GM04504 (cell line): ENCODE measurements at places on chromosomes 7 and 10.

- no peak for DNase-seq
Observed at GRCh38 chr10:33098951-33099663, 141.1 kb upstream of the ITGB1 start.

DNA sequence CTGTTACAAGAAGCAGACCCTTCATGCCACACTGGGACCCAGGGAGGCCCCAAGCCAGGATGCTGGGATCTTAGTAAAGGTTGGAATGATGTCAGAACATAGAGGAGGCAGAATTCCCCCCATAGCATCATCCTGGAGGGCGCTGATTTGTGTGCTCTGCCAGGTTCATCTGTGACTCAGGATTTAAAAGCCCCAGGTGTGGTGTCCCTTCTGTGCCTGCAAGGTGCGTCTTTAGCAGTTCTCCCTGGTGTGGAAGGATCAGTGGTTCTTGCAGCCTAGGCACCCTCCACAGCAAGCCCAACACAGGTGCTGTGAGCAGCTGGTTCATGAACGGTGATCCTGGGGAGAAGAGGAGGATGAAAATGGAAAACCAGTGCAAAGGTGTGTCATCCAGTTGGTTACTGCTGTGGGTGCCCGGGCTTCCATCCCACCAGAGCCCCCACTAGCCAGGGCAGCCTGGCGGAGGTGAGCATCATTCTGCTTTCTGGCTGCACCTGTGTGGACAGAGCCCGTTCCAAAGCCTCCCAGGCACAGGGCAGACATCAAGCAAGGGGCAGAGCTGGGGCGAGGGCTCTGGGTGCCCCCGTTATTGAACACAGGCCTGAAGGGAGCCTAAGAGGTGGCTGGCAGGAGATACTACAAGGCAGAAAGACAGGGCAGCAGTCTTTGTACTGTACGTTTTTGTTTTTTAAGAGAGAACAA is 49.5 kb downstream of the IKZF1 start:
- DNase-seq = no peak

DNA sequence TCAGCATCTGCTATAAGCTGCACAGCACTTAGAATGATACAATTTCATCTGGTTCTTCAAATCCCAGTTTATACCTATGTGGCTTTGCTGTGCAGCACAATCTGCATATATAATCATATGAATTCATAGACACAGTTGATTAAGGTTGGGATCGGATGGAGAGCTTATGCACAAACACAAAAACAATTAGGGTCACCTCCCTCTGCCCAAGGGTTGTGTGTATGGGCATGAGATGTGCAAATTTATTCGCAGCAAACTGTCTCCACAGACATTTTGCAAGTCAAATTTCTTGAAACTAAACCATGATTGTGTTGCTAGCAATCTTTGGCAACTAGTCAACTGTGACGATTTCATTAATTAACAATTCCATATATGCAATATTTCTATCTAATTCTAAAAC is 955.7 kb downstream of the SORCS3 start:
- no peak for DNase-seq

DNA sequence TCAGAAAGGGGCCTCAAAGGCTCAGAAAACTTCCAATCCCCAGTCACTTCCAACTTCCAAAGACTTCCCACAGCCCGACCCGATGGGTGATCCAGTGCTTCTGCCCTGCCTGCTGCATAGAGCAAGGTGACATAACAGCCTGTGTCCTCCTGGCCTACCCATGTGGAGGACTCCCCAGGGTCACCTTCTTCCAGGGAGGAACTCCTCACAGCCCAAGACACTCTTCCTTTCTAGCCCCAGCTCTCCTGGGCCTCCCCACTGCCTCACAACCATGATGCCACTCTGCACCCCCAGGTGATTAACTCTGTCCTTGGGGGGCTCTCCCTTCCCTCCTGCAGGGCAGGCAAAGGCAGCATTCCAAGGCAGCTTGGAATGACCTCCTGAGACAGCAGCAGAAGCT is 158.4 kb upstream of the PDE1C start:
- no peak for DNase-seq

DNA sequence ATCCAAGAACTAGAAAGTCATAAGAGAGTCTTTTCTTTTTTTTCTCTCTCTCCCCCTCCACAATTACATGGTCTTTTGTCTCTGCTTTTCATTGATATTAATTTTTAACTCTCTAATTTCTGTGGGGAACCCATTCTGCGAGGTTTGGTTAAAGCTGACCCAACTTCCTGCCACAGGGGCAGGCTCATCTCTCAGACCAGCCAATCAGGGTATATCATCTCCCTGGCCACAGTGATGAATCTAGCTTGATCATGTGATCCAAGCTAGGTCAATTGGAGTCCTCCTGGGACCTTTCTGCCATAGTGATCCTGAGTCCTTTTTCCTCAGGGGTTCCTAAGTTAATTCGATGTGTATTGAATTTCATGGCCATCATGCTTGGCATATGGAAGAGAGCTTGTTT is 38.0 kb upstream of the TRUB1 start:
- DNase-seq = no peak

GRCh38 chr7:38317515-38317914 is 44.1 kb upstream of the TARP start:
- no peak for DNase-seq

- no peak for DNase-seq
Observed at GRCh38 chr10:83166344-83166743, 973.0 kb upstream of the GHITM start.
